ENCODE measurements at places on chromosomes 1 and 21.

DNA sequence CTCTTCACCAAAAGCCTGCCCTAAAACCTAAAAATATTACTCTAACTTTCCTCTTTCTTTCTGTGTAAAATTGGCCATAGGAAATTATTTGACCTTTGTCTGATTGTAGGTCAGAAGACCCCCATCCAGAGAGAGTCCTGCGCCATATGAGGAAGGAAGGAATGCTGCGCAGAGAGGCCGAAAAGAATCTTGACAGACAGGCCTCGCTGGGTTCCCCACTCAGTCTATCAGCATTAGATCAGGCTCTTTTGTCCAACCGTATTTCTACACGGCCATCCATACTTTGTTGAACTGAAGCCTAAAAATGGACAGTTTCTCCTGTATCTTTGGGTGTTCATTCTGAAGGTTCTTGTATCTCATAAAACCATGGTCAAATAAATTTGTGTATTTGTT is 4.3 kb upstream of the SLC30A2 start:
- DNase-seq = no peak

- DNase-seq = no peak
These were observed 840.6 kb downstream of the BRINP3 start for GRCh38 chr1:189637041-189637440.

DNA sequence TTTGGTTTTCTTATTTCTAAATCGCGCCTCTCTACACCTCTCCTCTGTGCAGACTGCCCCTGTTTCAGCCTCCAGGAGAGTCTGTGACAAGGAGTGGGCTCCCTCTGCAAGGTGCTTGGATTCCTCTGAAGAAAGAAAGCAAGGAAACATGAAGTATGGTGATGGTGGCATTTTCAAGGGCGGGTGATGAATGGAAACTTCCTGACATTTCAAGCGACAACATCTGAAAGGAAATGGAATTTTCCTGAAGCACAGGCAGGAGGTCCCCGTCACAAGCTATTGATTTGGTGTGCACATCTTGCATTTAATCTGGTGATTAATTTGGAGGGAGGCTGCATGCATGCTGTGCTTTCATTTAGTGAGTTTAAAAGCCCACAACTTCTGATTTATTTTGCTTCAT is 164.6 kb upstream of the FGGY start:
- DNase-seq = no peak

GRCh38 chr21:43337901-43338655 is 88.9 kb downstream of the SIK1 start:
- no peak for DNase-seq

GRCh38 chr1:51819810-51820209 is 58.7 kb downstream of the NRDC start:
- DNase-seq = no peak

- DNase-seq = no peak
These were observed 93.1 kb downstream of the SLC16A1 start for GRCh38 chr1:112862753-112863426.

DNA sequence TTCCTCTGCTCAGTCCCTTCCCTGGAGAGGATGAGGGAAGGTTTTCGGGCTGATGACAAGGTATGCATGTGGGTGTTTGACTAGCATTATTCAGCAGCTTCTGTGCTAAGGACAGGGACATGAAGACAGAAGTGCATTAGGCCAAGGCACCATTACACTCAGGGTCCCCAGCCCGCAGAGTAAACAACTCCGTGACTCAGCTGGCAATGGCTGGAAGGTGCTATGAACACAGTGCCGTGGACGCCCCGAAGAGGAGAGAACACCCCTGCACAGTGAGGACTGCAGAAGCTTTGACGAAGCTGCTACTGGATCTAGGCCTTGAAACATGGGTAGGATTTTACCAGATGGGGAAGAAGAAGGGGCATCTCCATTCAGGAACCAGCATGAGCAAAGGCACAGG is 13.7 kb upstream of the EPS8L3 start:
- peak; percentile 17 for DNase-seq

DNA sequence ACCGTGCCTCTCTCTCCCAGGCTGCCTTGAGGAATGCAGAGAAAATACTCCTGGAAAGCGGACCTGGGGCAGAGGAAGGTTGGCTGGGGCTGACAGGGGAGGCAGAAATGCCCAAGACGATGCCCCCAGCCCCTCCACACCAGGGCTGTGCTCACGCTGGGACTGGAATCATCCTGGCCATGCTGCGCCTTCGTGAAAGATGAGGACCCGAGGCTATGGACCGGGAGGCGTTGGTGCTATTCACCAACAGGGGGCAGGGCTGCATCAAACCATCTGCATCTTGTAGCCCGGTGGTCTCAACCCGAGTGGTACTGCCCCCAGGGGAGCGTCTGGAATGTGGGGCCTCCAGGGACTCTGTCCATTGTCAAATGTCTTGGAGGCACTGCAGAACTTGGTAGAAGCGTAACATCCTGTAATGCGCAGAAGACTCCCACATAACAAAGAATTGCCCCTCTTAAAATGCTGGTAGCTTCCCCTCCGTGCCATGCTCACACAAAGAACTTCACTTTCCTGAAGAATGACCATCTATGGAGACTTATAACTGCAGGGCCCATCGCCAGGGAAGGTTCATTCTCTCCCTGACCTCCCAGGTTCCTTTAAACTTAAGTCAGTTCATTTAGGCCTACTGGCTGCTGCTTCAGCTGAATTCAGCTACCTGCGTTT is 251.2 kb downstream of the RRAGC start:
- no peak for DNase-seq

DNA sequence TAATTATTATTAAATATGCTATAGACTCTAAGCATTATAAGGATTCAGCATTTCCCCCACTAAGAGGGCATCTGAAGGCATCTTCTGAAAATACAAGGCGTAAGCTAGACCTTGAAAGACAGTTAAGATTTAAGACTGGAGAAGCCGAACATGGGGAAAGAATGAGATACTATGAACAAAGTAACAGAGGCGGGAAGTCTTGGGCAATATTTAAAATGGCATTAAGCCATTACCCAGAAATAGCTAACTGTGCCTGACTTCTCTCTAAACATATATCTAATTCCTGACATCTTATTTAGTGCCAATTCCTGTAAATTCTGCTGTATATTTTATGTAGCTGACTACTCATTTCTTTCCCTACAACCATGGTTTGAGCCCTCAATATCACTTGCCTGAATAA is 20.9 kb downstream of the DPH5 start:
- no peak for DNase-seq

- DNase-seq = no peak
These were observed 663 bp upstream of the GBP6 start for GRCh38 chr1:89363196-89363595.

DNA sequence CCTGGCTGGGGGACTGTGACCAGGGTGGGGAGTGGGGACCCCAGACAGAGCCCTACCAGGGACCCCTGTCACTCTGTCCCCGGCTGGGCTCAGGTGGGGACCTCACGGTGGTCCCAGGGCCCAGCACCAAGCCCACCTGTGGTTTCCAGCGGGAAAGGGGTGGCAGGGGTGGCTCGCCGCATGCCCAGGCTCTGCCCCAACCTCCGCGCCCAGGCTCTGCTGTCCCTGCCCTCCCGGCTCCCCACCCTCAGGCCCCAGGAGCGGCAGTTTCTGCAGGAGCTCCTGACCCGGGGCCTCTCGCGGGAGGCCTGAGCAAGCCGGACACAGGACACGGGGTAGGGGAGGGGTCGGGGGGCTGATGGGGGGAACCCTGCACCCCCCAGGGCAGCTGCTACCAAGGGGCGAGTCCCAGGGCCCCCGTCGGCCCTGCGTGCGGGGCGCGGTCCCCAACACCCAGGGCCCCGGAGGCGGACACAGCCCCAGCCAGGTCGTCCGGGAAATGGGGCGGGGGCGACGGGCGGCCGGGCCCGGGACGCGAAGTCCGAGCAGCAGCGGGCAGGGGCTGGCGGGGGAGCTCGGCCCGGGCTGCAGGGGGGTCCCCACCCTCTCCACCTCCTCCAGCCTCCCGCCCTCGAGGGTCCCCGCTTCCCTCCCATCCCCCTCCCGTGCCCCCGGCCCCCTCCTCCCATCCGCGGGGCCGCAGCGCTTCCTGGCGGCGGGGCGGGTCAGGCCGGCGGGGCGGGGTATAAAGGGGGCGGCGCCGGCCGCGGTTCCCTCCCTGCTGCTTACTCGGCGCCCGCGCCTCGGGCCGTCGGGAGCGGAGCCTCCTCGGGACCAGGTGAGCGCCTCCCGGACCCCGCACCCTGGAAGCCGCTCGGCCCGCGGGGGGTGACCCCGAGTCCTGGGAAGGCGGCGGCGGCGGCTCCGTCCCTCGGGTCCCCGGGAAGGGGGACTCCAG is at the start of gene COL6A2:
COL6A2 (plus strand) TSS at position 777 of the 958 bp plus-strand sequence.
- peak; percentile 40 for DNase-seq

DNA sequence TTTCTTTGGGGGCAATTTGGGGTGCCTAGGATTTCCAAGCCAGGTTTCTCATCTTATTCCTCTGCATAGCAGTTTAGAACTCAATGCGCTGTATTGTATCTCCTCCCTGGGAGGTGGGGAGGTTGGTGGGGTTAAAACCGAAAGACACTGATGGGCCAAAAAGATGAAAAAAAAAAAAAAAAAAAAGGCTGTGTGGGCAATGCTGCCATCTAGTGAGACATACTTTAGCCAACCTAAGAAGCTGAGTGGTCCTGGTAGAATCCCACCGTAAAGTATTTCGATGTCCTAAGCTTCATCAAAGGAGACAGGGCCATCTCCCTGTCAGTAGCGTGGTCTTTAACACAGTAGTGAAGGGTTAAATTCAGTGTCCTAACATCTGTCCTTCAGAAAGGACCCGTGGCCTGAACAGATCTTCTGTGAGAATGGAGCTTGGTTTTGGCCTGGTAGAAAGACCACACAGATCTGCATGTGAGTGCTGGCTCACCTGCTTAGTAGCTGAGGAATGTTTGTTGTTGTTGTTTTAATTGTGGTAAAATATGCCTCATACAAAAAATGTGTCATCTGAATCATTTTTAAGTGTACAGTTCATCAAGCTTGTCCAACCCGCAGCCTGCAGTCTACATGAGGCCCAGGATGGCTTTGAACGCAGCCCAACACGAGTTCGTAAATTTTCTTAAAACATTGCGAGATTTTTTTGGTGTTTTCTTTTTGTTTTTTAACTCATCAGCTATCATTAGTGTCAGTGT is 226.2 kb downstream of the KIF26B start:
- DNase-seq = no peak

- DNase-seq = no peak
These were observed 19.8 kb downstream of the TINAGL1 start for GRCh38 chr1:31595836-31596736.

DNA sequence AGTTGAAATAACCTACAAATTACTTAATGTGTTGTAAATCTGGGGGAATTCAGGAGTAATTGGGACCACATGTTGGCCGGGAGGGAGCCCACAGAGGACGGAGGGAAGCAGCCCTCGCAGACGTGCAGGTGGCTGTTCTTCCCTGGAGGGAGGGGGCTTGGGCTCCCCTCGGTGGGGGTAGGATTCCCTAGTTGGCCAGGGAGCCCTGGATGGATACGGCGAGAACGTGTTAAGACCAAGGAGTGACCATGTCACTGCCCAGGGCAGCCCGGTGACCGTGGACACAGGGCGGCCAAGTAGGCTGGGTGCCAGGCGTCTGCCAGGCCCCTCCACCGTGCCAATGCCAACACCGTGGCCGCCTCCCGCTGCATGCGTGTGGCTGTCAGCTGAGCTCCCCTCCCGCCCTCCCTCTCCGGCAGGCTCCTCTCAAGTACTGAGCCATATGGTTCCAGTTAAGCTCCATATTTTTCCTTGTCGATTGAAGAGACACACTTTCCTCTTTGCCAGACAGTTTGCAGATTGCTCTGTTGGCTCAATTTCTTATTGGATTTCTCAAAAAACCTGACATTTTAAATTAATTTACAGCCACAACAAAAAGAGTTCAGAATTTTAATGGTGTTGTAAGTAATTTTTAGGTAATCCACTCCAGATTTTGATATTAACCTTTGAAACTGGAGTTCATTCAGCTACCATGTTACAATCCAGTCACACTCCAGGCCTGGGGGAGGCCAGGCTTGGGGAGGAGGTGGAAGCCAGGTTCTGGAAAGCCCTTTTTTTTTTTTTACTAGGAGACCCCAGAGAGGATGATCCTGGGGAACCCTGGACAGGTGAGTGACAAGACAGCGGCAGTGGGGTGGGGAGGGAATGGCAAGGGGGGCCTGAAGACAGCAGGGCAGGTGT is 71.2 kb downstream of the CASZ1 start:
- DNase-seq = no peak

DNA sequence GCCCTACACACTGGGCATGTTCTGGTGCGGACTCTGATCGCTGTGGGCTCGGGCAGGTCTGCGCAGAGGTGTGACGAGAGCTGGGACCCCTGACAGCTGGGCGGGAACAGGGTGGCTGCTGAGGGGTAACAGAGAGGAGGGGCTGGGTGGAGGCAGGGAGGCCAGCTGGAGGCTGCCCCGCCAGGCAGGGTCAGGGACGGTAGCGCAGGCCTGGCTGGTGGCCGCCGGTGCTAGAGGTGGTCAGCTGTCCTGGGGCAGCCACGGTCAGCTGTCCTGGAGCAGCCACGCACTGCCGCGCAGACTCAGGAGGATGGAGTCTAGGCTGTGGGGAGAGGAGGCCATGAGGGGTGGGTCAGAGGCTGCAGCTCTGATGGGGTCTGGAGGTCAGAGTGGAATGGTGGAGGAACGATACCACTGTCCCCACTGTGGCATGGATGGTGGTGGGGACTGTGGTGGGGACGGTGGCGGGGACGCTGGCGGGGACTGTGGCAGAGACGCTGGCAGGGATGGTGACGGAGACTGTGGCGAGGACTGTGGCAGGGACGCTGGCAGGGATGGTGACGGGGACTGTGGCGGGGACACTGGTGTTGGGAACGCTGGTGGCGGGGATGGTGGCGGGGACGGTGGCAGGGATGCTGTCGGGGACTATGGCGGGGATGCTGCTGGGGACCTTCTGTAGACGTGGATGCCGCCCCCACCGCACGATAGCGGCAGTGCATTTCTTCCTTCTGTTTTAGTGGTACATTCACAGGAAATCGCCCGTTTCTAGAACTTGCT is 21.3 kb upstream of the LRRC3 start:
- DNase-seq = peak; percentile 10

DNA sequence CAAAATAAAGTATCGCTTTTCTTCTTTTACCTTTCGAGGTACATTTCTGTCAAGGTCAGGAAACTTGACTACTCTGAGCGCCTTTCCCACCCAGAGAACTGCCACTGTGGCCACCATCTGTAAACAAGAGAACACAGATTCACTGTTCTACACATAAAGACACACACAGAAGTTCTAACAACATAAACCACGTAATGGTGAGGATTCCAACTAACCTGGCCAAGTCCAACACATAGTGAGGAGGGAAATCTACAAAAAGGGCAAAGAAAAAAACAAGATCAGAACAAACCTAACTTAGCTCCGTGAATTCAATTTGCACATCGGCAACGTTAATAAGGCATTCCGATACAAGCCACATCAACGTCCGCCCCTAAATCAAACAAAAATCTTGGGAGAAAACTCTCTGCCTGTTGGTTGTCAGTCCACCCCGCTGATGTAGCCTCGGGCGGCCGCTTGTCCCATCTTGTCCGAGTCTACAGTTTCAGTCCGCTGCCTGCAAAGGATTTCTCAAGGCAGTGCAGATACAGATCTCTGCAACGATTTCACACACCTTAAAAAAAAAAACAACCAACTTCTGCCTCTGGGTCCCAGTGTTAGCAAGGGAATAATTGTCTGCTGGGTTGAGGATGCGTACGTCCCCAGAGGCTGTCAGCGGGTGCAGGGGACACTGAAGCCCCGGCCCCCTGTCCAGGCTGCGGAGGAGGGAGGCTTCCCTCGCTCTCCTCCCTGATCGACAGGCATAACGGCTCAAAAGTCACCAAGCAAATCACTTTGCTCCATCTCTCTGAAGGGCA is 1.0 kb downstream of the SLC35D1 start:
- peak; percentile 53 for DNase-seq

GRCh38 chr1:115829023-115829674 is 11.8 kb downstream of the NHLH2 start:
- peak; percentile 24 for DNase-seq

All from colonic mucosa (tissue), 4 donors.